ENCODE measurements at places on chromosomes 16 and 17. TPM values are rescaled to one million over a fixed set of nuclear protein-coding genes. Genes with fewer than 3 reads are reported as not detected.

The SLC5A10 gene
- total RNA-seq: 0.14 TPM

The LGALS3BP gene
- 495 TPM for total RNA-seq

The PSME3 gene
- 152 TPM for total RNA-seq

The CDK5RAP3 gene
- total RNA-seq: 59.1 TPM

The ST3GAL2 gene
- 130 TPM for total RNA-seq

The KCNJ2 gene
- total RNA-seq: 10.2 TPM

The CTRB2 gene
- 0.43 TPM for total RNA-seq

The COX6A2 gene
- not detected for total RNA-seq

The KRTAP9-4 gene
- total RNA-seq: not detected

The TEX14 gene
- 0.09 TPM for total RNA-seq

The MMP28 gene
- 1.2 TPM for total RNA-seq

The HID1 gene
- 2.6 TPM for total RNA-seq

All from astrocyte (in vitro differentiated cells and primary cell).